ENCODE measurements at places on chromosomes 6 and 20.

DNA sequence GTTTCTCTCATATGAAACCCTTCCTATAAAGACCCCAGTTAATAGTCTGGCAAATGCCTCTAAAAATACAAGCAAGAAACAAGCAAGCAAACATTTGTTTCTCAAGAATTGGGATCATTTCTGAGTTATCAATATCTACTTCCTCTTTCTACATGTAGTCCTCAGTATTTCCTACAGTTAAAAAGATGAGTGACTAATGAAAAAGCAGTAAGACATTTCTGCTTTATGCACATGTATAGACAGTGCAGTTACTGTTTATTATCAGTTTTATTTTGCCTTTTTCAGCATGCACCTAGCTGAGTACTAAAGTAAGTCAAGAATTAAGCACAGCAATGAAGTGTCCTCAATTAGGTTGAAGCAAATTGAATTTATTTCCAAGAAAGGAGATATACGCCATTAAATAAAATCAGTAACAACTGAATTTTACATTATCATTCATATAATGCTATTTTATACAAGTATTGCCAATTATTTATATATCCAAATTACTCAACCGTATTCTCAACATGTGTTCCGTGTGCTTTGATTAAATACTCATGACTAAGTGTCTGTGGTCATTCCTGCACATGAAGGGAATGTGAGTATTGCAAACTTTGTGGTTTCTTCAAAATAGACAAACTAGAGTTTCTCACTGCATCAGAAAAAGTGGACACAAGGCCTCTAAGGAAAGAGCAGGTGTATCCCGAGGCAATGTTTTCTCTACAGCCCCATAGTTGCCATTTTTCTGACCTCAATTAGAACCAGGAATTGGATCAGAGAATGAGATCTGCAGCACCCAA, 159.3 kb upstream of the MARCKS start:
- DNase-seq: no peak

GRCh38 chr6:141153563-141153962, 979.2 kb upstream of the GJE1 start:
- DNase-seq: peak; percentile 25

DNA sequence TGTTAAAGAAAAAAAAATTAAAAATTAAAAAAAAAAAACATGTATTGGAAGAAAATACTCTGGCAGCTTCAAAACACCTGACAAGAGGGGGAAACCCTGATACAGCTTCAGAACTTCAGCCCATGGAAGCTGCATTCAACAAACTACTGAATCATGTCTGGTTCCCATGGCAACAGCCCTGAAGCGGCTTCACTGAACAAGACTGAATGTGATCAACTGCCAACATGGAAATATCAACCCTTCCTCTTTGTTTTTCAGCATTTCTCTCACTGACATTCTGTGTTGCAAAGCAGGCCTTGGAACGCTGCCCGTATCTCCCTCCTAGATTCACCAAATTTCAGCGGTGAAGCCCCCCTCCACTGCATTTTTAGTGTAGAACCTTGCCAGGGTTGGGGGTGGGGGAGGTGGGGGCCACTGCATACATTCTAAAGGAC, 91.3 kb upstream of the SHLD1 start:
- peak; percentile 21 for DNase-seq

DNA sequence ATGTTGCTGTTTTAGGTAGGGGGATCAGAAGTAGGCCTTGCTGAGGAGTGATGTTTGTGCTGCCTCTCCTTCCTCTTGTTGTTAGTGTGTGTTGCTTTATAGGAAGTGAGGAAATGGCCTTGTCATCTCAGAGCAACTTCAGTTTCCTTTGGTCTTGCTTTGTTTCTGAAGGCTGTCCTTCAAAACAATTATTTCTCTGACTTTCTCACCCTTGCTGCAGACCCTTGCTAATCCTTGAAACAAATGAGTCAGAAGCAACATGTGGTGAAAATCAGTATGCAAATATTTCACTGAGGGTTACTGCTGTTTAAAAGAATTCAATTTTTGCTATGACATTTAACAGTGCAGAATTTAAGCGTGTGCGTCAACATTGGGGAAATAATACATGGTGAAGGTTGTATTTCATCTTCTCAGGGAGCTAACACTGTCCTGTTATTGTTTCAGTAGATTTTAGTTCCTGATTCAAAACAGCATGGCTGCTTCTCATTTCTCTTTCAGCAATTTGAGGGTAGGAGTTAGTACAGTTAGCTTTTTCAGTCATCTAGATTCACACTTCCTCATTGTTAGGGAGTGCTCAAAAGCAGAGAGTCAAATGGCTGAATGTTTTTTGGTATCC, 13.8 kb downstream of the RNF144B start:
- no peak for DNase-seq

DNA sequence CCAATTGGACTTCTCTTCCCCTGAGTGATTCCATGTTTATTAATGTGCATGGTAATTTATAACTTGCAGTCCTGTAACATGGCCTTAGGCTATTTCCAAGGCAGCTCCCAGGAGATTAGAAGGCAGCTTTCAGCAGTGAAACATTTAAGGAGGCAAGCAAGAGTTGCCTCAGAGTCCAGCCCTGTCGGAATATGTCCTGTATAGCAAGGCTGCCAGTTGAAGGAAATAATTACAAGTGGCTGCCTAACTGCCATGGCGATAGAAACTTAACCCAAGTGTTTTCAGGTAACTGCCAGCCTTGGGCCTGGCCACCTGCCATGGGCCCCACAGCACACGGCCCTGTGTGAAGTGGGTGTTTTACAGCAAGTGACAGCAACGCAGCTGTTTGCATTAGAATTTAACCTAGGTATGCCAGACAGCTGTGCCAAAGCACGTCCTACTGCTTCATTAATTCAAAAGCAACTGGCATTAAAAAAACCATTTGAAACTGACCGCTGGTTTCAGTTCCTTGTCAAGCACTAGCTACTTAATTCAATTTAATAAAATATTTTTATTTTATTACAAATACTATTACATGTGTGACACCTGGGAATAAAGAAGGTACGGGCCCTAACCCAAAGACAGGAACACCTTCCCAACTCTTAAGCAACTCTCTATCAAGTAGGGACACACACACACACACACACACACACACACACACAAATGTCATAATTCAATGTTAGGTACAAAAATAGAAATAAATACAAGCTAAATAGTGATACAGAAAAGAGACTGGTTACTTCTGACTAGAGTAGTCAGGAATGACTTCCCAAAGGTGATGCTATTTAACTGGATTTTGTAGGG, 151.8 kb upstream of the HEY2 start:
- DNase-seq: no peak

GRCh38 chr20:59807909-59808728, 125.3 kb downstream of the SYCP2 start:
- DNase-seq: no peak

- no peak for DNase-seq
Measured at GRCh38 chr6:167776906-167777627, 49.6 kb upstream of the AFDN start.

DNA sequence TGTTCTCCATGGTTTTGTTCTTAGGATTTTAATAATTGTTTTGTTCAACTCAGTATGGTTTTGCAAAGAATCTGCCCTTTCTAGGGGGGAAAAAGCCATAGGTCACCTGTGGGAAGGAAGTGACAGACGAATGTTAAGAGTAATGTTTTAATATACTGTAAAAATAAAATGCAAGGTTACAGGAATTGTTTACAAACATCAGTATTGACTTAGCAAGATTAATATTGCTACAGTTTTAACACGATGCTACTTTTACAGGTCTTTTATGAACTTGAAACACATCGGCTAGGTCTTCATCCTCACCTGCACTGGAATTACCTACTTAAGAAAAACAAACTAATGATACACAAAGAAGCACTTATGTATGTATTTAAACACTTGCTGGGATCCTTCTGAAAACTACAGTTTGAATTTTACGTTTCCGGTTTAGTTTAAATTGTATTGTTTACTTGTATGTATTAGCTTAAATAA, 1.7 kb upstream of the NKX2-4 start:
- no peak for DNase-seq

GRCh38 chr6:117167520-117168271, 97.7 kb upstream of the VGLL2 start:
- no peak for DNase-seq

GRCh38 chr20:51554538-51555165, 12.1 kb upstream of the NFATC2 start:
- no peak for DNase-seq

- DNase-seq: no peak
Measured at GRCh38 chr6:31479933-31480535, 17.9 kb upstream of the MICB start.

GRCh38 chr6:38876475-38876874, 161.4 kb downstream of the DNAH8 start:
- peak; percentile 15 for DNase-seq

GRCh38 chr20:11305406-11305805, 612.3 kb upstream of the BTBD3 start:
- DNase-seq: no peak

- no peak for DNase-seq
Measured at GRCh38 chr20:14691994-14692393, 354.6 kb upstream of the FLRT3 start.

GRCh38 chr6:34328969-34329368, 63.5 kb downstream of the NUDT3 start:
- no peak for DNase-seq

DNA sequence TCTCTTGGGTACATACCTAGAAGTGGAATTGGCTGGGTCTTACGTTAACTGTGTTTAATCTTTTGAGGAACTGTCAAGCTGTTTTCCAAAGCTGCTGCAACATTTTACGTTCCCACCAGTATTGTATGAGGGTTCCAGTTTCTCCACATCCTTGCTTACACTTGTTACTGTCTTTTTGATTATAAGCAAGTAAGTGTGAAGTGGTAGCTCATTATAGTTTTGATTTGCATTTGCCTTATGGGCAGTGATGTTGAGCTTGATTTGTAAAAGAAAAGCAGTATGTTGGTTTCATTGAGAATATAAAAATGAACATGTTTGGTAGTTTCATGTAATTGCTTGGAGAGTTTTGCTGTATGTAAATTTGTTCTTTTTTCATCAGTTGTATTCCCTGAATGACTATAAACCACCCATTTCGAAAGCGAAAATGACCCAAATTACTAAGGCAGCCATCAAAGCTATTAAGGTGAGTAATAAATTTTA, 40.4 kb downstream of the SCAF8 start:
- DNase-seq: no peak

DNA sequence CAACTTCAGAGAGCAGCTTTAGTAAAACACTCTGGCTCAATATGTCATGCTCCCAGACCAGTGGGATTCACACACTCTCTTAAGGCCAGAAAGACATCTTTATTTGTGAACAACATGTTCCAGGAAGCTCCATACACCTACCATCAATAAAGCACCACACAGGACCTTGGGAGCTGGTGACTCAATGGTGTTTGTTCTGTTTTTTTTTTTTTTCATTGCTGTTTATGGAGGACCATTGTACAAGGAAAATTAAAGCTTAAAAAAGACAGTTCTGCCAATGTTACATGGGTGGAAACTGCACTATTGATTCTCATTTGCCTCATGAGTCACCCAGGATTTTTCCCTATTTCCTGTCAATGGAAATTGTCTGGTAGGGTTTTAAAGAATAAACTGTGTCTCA, 36.3 kb upstream of the TENT5A start:
- DNase-seq: no peak

DNA sequence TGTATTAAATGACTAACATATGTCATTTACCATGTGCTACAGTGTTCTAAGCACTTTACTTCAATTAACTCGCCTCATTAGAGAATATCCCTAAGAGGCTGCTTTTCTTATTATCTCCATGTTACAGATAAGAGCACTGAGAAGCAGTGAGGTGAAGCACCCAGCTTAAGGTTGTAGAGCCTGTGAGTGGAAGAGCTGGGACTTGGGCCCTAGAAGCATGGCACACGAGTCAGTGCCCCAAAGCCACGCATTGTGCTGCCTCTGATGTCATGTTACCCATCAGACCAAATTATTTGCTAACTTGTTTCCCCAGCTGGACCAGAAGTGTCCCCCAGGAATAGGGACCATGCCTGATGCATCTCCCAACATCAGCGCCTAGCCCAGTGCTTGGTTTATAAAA, 34.1 kb downstream of the POFUT1 start:
- no peak for DNase-seq

- no peak for DNase-seq
Measured at GRCh38 chr6:24332317-24332716, 25.5 kb downstream of the DCDC2 start.

Measured in T follicular helper cell (primary cell).